ENCODE measurements at places on chromosomes 3 and 15.

GRCh38 chr15:88908123-88908522 is 5.1 kb downstream of the MFGE8 start:
- no peak for DNase-seq

- no peak for DNase-seq
These were observed at the start of gene CX3CR1 for GRCh38 chr3:39279745-39280517. CX3CR1 (minus strand) TSS chr3:39280036; CDS start chr3:39266509, 13,527 bp downstream.

GRCh38 chr15:94185547-94186236 is 45.7 kb upstream of the MCTP2 start:
- DNase-seq = no peak

- no peak for DNase-seq
These were observed 87.5 kb downstream of the LRRFIP2 start for GRCh38 chr3:37086918-37087317.

DNA sequence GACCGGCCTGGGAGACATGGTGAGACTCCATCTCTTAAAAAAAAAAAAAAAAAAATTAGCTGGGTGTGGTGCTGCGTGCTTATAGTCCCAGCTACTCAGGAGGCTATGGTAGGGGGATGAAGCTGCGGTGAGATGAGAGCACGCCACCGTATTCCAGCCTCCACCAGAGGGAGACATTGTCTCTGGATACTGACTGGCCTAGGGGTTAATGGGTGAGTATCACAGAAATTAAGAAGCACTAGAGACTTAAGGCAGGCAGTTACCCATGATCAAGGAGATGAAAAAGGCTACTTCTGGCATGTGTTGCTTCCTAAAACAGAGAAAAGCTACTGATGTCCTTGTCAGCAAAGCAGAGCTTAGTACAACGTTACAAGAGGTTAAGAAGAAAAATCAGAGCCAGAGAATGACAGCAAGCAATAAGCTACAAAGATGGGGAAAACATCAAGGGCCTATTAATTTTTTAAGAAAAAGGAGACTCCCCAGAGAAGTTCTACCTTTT is 8.6 kb downstream of the TFRC start:
- peak; percentile 88 for DNase-seq

DNA sequence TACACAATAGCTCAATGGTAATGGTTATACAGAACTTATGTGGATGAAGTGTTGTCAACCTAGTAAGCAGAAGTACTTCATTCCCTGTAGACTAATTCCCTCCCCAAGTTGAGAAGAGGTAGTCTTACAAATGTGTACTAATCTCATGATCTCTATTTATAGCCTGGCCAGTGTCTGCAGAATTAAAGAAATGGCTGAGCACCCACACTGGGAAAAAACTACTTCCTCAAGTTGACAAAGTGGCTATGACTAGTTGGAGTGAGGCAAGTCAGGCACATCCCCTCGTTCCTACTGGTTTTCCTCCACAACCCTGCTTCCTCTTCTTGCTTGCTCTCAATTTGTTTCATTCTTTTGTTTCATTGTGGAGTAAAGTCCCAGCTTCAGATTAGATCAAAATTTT is 566.7 kb upstream of the ZNF717 start:
- no peak for DNase-seq

DNA sequence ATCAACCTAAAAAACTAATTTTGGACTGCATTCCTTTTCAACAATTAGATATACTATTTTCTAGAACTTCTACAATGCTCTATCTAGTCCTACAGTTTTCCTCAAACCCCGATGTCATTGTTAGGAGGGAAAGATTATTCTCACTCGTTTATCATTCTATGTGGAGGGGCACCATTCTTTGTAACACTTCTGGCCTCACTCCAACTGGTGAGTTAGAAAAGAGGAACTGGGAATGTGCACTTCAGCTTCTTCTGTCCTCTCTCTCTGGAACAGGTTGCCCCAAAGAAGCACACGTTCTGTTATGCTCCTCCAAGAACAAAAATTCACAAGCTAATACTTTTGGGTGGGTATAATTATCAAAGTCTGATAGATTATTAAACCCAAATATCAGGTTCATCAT is 137.9 kb downstream of the UACA start:
- DNase-seq = no peak

DNA sequence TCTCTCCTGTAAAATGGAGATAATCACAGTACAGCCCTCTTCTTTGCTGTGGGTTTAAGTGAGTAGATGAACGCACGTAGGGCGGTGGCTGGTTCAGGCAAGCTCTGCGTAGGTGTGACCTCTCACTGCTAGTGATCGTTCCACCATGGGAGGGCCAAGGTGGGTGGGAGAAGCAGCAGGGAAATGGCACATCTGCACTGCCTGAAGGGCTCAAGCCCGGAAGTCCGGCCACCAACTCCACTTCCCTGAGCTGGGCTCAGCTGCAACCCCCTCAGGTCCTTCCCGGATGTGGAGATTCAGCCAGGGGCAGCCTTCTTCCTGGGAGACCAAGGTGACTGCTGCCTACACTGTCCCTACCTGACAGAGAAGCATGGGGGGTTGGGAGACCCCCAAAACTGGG is 102.9 kb downstream of the ADCY5 start:
- no peak for DNase-seq

- DNase-seq = no peak
These were observed 31.1 kb upstream of the SUCLG2 start for GRCh38 chr3:67685499-67685898.

DNA sequence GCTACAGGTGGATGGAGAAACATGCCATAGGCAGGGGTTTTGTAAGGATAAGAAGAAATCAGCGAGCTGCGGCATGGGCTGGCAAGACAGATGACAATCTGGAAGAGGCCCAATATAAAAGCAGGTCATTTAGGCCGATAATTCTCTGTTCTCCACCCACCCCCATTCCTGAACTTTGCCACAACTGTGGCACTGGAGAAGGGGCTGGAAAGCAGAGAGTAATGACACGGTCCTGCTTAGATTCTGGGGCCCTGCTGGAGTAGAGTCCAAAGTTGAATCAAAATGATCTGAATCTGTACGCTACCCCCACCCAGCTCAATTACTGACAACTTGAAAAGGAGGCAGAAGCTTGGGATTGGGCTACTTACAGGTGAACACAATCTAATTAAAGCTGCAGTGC is 18.4 kb upstream of the BUB1B start:
- DNase-seq = no peak

DNA sequence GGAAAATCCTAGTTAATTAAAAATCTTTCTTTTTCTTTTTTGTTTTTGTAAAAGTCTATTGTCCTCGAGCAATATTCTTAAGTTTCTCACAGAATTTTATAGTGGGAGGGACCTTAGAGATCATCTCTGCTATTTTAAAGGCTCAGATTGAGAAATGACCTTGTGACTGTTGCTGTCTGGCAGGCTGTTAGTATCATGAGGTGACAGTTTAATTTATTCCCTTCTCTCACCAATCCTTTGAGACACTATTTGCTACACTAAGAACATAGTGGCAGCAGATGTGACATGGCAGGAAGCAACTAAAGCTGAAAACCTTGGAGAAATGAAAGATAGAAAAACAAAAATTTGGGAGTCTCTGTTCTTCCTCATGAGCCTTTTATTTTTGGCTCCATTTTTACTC is 24.9 kb downstream of the APPL1 start:
- no peak for DNase-seq
